ENCODE measurements at places on chromosomes 2 and 18. TPM values are rescaled to one million over a fixed set of nuclear protein-coding genes. Genes with fewer than 3 reads are reported as not detected.

GRCh38 chr2:64698177-64698643, 44.5 kb upstream of the SERTAD2 start:
- no peak for DNase-seq

- no peak for DNase-seq
Measured at GRCh38 chr2:69992310-69993047, 31.0 kb upstream of the ASPRV1 start.

The SP100 gene
- total RNA-seq: 240 TPM

DNA sequence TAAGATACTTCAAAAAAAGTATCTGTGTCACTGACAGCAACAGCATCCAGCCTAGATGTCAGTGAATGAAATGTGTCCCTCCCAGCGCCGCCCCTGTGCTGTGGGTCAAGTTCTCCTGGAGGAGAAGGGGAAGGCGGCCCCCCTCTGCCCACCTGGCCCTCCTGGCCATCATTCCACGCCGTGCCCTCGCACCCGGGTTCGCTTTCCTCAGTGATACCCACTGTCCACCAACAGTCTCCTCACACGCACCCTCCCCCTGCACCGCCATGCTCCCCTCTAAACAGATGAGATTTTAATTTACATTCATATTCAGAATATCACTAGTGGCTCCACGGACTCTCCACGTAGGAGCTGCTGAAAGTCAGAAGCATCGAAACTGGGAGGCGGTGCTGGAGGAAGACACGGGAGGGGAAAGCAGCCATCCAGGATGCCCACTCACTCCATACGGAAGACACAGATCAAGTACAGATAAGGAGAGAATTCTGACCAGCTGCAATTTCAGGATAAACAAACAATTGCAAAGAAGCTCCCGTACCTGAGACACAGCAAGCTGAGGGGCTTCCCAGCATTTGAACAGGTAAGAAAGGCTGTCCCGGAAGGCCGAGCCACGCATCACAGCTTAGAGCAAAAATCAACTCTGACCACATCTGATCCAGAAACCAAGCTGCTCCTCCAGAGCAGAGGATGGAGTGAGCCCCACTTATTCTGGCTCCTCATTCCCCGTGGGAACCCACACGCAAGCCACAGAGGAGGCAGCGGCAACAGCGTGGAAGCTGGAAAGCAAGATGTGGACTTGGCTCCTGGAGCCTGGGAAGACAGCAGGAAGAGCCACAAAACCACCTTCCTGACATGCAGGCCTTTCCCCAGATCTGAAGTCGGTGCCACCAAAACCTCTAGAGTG, 49.7 kb downstream of the PXDN start:
- DNase-seq: no peak

The LYG1 gene
- total RNA-seq: 0.81 TPM

GRCh38 chr2:241329669-241330615, 14.2 kb downstream of the SEPTIN2 start:
- DNase-seq: no peak

DNA sequence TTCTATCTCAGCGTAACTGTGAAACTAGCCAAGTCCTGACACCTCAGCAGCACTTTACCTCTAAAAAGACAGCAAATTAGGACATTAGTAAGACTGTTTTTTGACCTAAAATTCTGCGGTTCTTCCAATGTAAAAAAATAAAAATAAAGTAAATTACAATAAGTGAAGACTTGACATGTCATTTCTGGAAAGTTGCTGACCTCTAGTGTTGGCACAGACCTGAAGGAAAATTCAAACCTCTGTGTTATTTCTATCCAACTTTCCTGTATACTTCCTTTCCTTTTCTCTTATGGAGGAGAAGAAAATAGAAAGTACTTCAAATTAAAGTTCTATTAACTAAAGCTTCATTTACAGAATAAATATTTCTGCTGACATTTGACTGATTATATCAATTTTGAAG, 110.6 kb downstream of the TMEM182 start:
- DNase-seq: no peak

The SCG2 gene
- not detected for total RNA-seq

- DNase-seq: no peak
Measured at GRCh38 chr2:61421611-61422010, 49.3 kb downstream of the USP34 start.

Data from CD8-positive, alpha-beta T cell (primary cell).